ENCODE measurements at places on chromosomes 13 and 19.
A peak's percentile ranks its signal among the peaks of the same experiment; 100 is the strongest.

GRCh38 chr13:67421475-67421874 is 191.3 kb upstream of the PCDH9 start:
- no peak for DNase-seq

GRCh38 chr19:29527500-29528328 is 1.9 kb downstream of the VSTM2B start:
- no peak for DNase-seq

DNA sequence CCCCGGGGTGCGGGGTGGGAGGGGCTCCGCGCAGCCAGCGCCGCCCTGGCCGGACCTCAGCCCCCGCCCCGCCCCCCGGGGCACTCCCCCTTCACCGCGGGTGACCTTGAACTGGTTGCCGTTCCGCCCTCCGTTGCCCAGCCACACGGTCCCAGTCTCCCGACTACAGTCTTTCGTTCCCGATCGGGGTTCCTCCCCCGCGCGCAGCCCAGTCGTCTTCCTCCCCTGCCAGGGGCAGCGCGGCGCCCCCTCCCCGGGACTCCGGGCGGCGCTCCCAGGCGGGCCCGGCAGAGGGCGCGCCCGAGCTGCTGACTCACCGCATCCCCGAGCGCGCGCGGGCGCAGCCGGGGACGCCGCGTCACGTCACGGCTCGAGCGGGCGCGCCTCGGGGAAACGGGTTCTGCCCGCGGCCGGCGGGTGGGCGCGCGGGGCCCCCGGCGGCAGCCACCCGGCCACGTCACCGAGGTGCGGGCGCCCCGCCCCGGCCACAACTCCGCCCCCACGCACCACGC is 459 bp downstream of the MIDN start:
- DNase-seq, result peak; percentile 70

GRCh38 chr13:90545070-90545840 is 802.2 kb upstream of the MIR17HG start:
- no peak for DNase-seq

GRCh38 chr13:40626561-40626960 is 39.9 kb downstream of the FOXO1 start:
- no peak for DNase-seq

GRCh38 chr13:53411463-53411862 is 382.9 kb downstream of the OLFM4 start:
- no peak for DNase-seq

DNA sequence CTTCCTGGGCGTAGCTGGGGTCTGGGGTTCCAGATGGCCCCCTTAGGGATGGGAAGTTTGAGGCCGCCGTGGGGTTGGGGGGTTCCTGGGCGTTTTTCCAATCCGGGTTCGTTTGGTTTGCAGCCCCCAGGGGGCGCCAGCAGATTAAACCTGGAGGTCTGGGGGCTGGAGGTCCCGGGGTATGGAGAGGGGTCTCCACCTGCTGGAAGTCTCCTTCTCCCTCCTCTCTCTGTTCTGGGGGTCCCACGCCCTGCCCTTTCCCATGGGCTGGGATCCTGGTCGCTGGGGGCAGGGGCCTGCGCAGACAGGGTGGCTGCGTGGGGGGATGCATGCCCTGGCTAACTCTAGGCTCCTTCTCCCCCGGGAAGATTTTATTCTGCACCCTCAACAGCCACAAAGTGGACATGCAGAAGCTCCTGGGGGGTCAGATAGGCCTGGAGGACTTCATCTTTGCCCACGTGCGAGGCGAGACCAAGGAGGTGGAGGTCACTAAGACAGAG is 899 bp downstream of the GIPC3 start:
- DNase-seq, result peak; percentile 48

- no peak for DNase-seq
Observed at GRCh38 chr13:99041337-99041736, 63.5 kb upstream of the DOCK9 start.

- no peak for DNase-seq
Observed at GRCh38 chr19:15286688-15287365, 45.5 kb downstream of the BRD4 start.

GRCh38 chr19:39924389-39924788 is 10.0 kb downstream of the FCGBP start:
- DNase-seq, result no peak
